ENCODE measurements at places on chromosomes 1 and 21. TPM values are rescaled to one million over a fixed set of nuclear protein-coding genes. Genes with fewer than 3 reads are reported as not detected.

The KPRP gene
- total RNA-seq: not detected

The DDAH1 gene
- 23.4 TPM for total RNA-seq

The DPM3 gene
- total RNA-seq: 74.7 TPM

The OLIG1 gene
- total RNA-seq: not detected

The CACNA1E gene
- total RNA-seq: not detected

The PEX10 gene
- 44.7 TPM for total RNA-seq

The CELA3B gene
- 0.66 TPM for total RNA-seq
